Stimulated activated CD8-positive, alpha-beta memory T cell treated with anti-CD3 and anti-CD28 coated beads, Interleukin-4, amount 100 ng/mL, for 1 hour (primary cell): ENCODE measurements at places on chromosomes 4 and X.

DNA sequence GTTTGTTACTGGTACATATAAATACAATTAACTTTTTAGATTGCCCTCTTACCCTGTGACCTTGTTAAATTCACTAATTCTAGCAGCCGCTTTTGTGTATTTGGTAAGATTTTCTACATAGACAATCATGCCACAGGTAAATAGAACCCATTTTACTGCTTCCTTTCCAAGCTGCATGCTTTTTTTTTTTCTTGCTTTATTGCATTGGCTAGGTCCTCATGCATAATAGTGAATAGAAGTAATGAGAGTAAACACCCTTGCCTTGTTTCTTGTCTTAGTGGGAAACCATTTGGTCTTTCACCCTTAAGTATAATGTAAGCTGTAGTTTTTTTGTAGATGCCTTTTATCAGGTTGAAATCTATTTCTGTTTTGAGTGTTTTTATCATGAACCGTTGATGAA is 7.7 kb upstream of the TMEM271 start:
- no peak for DNase-seq

GRCh38 chr4:170750519-170750918 is 660.8 kb upstream of the AADAT start:
- no peak for DNase-seq

- DNase-seq: no peak
Observed at GRCh38 chrX:51776851-51777250, 33.6 kb downstream of the GSPT2 start.

- no peak for DNase-seq
Observed at GRCh38 chr4:158906073-158906472, 137.2 kb downstream of the FNIP2 start.

DNA sequence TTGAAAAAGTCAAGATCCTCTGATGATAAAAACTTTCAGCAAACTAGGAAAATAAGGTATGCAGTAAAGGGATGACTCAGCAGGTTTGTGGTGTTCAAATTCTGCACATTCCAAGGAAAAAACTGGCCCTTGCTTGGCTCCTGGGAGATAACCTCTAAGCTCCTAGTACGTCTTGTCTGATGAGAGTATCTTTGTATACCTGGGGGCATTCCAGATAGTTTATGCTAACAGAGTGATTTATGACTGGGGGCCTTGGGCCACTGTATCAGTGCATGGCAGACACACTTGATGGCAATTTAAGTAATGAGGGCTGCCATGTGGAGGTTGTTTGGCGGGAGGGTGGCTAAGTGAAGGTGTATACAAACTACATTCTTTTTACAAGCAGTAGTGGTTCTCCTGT is 56.9 kb downstream of the NSG1 start:
- no peak for DNase-seq

DNA sequence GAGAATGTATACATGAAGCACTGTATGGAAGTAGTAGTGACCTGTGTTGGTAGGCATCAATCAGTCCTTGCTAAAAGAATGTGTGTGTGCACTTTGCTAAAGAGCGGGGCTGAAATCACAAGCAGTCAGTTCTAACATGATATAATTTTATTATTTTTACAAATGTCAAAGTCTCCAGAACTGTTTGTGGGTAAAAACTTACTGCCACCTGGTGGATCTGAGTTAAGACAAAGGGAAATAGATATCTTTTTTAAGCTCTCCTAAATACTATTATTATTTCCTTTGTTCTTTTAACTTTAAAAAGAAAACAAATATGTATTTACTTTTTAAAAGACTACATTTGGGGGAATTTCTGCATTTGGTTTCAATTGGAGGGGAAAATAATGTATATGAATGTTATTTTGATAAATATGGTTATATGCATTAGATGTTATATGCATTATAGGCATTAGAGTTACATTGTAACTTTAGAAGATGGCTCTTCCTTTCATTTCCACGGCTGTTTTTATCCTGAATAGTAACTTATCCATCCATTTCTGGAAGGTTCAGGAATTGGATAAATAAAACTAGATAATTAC is 7.8 kb upstream of the CLOCK start:
- DNase-seq: no peak

GRCh38 chr4:30720661-30721184 is 554 bp downstream of the PCDH7 start:
- DNase-seq: no peak

- DNase-seq: no peak
Observed at GRCh38 chr4:111283066-111283677, 660.3 kb upstream of the PITX2 start.

DNA sequence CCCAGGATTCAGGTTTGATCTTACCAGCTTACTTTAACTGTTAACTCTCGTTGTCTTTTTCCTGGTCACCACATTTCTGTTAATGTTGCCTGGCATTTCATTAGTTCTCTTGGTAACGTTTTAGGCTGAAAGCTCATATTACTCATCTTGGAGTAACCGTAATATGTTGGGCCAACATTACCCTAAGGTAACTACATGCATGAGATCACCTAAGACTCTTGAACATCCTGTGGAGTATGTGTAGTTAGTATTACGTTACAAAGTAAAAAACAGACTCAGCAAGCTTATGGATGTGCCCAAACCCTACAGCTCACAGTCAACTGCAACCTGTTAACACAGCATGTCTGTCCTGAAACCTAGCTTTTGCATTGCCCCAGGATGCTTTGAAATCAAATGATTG is 203.3 kb upstream of the HS3ST1 start:
- no peak for DNase-seq

DNA sequence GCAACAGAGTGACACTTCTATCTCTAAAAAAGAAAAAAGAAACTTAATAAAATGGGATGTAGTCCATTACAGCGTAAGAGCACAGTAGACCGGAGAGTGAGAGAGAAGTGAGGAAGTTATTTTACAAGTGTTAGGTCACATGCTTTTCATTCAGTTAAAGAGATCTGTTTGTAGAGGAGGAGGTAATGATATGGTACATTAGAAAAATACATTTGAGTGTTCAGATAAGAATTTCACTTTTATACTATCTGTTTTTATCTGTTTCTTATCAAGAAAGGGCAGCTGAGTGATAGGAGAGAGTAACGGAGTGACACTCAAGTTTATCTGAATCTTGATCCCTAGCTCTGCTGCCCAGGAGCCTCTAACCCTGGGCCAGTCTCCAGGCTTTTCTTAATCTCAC is 38.9 kb downstream of the FNIP2 start:
- no peak for DNase-seq

DNA sequence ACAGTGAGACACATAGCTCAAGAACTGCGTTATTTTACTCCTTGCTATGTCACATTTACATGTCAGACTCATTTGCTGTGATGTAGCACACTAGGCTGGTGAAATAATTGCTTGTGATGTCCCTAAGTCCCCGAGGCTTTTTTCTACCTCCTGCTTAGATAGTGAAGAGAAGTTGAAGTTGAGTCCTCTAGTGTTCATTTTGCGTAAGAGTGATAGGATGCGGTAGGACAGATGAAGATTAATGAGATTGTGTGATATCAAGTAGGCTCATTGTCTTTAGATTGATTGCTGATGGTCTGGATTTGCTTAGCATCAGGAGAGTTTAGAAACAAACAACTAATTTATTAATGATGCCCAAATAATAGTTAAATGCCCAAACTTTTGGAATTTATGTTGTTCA is 173.6 kb upstream of the NUDT6 start:
- DNase-seq: no peak

GRCh38 chrX:33194876-33195433 is 16.4 kb downstream of the DMD start:
- no peak for DNase-seq

DNA sequence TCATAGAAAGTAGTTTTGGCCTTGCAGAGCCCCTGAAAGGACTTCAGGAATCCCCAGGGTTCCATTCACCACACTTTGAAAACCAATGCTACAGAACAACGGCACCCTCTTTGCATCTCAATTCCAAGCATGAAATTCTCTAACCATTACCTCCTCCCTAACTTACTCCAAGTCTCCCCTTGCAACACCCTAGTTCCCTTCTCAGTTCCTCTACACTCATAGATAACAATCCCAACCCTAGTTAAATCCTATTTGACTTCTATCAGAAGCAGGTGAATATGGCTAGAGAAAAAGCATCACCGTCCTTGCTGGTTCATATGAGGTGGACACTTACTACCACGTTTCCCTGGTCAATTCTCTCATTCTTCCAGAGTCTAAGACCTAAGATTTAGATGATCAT is 2.4 kb downstream of the RCHY1 start:
- DNase-seq: no peak

GRCh38 chr4:68349279-68349648 is 626 bp downstream of the YTHDC1 start:
- DNase-seq: no peak

DNA sequence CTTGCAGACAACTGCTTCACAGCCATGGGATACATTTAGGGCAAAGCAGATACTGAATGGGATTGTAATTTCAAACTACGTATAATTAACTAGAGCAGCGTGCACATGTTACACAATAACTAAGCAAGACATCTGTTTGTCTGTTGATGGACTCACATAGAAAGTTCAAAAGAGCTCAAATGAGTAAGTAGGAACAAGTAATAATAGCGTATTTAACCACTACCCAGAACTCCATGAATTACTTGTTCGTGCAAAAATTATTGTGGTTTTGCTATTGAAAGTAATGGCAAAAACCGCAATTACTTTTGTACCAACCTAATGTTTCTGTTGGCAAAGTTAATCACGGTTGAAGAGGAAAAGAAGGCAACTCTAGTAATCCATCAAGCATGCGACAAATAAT is 825.4 kb downstream of the PCDH18 start:
- DNase-seq: no peak

- DNase-seq: no peak
Observed at GRCh38 chr4:64698171-64698570, 288.9 kb upstream of the TECRL start.

- no peak for DNase-seq
Observed at GRCh38 chr4:153641532-153641931, 42.5 kb upstream of the TLR2 start.

GRCh38 chrX:16124201-16124600 is 836 bp downstream of the GRPR start:
- DNase-seq: no peak

DNA sequence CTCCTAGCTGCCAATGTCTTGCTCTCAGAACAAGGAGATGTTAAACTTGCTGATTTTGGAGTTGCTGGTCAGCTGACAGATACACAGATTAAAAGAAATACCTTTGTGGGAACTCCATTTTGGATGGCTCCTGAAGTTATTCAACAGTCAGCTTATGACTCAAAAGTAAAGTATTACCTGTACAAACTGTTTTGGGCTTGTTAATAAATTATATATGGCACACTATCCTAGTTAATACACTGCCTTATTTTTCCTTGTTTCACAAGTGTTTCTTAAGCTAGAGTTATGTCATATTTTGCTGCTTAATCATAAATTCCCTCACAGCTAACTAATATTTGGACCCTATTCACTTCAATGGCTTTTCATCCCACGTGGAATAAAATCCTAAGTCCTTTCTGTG is 45.3 kb downstream of the STK26 start:
- no peak for DNase-seq

DNA sequence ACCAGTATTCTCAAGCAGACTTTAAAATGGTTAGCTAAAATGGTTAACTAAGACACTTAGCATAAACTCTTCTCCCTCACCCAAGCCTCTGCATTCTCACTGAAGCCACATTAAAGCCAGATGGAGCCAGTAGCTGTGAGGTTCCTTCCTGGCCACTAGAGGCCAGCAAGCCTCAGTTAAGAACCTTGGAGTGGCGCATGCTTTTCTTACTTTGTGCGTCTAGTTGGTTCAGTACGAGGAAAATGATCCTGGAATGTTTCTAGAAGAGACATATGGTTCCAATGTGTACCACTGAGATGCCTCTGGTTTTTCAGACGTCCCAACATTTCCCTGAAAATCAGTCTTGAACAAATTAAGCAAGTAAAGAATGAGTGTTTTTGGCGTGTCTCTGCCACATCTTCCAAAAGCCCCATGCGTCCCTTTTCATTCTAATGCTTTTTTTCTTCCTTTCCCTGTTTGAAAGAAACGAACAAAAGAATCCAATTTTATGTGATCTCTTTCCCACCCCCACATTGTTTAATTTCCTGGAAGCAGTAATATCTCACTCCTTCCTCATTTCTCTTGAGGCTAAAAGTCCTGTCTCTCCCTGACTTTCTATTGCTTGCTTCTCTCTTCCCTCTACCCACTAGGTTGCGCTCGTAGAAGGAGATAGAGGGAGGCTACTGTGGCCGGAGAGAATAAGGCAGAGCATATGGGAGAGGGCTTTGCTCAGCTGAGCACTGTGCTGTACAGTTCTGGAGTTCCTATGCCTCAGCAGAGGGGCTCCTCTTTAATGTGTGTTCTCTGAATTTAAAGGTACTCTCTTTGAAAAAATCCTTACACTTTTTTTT is 82.9 kb upstream of the TAB3 start:
- DNase-seq: no peak

GRCh38 chr4:87580057-87580456 is 28.3 kb upstream of the DSPP start:
- DNase-seq: no peak

DNA sequence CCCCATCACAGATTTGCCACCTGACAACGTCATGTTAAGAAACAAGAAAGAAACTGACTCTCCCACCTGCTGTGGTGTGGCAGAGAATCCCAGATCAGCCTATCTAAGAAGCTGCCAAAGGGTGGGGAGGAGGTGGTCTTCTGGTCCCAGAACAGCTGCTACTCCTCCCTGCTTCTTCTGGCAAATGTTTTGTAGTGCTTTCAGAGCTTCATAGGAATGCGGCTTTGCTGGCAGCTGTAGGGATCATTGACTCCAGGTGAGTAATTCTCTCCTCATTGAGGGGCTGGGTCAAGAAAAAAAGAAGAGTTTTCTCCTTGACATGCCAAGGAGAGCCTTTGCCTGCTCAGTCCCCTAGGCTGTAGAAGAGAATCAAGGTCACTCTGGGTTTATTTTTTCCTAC is 23.3 kb downstream of the NRK start:
- DNase-seq: no peak

GRCh38 chrX:40383360-40383759 is 197.4 kb upstream of the ATP6AP2 start:
- no peak for DNase-seq

DNA sequence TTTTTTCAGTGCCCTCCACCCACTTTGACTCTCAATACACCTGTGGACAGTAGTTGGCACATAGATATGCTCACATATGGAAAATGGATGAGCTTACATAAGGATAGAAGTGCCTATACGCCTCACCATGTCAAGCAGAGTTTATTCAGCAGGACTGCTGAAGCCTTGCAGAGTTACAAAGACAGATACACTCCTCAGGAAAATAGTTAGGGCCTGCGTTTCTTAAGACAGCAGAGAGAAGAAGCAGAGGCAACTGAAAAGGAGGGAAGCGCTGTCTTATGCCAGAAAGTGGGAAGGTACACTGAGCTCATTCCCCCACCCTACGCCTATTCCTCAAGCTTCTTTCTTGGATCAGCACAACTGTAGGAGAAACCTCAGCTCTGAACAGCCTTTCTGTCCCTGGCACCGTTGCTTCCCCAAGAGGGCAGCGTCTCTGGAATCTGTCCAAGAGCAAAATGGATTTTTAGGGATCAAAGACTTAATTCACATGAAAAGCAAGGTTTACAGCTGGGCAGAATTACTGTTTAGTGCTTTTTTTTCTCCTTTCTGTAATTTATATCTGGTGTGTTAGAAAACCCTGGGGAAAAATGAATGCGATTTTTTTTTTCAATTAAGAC is 37.3 kb upstream of the MBTPS2 start:
- DNase-seq: no peak
